ENCODE measurements at places on chromosomes 2 and 18. TPM values are rescaled to one million over a fixed set of nuclear protein-coding genes. Genes with fewer than 3 reads are reported as not detected.

- no peak for DNase-seq
Observed at GRCh38 chr2:184270660-184271059, 327.7 kb upstream of the ZNF804A start.

The GYPC gene
- total RNA-seq: 59.9 TPM

GRCh38 chr2:53561155-53561554, 206.4 kb upstream of the CHAC2 start:
- no peak for DNase-seq

DNA sequence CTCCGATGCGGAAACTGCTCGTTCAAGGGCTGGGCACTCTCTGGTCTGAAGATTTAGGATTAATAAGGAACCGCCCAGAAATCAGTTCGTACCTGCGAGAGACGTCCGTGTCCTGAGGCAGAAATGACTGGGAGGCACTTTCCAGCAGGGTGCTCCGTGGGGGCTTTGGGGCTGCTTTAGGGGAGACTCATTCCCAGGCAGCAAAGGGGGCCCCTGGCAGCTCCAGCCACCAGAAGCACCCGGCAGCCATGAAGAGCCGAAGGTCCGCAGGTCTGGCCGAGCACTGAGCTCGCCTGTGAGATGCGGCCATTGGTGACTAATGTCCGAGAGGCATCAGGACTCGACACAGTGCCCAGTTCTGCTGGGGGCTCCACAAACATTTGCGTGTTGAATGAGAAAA, 20.9 kb downstream of the KCNG2 start:
- DNase-seq: no peak

The DPP4 gene
- total RNA-seq: 104 TPM

GRCh38 chr2:234425639-234426603, 71.0 kb downstream of the ARL4C start:
- no peak for DNase-seq

- no peak for DNase-seq
Observed at GRCh38 chr18:45860971-45861370, 35.5 kb downstream of the SIGLEC15 start.

The HSBP1L1 gene
- 44.7 TPM for total RNA-seq

GRCh38 chr2:150126839-150127238, 360.6 kb downstream of the RND3 start:
- no peak for DNase-seq

- no peak for DNase-seq
Observed at GRCh38 chr2:54497763-54498680, 41.9 kb downstream of the SPTBN1 start.
